ENCODE measurements at places on chromosomes 7 and 10. TPM values are rescaled to one million over a fixed set of nuclear protein-coding genes. Genes with fewer than 3 reads are reported as not detected.

DNA sequence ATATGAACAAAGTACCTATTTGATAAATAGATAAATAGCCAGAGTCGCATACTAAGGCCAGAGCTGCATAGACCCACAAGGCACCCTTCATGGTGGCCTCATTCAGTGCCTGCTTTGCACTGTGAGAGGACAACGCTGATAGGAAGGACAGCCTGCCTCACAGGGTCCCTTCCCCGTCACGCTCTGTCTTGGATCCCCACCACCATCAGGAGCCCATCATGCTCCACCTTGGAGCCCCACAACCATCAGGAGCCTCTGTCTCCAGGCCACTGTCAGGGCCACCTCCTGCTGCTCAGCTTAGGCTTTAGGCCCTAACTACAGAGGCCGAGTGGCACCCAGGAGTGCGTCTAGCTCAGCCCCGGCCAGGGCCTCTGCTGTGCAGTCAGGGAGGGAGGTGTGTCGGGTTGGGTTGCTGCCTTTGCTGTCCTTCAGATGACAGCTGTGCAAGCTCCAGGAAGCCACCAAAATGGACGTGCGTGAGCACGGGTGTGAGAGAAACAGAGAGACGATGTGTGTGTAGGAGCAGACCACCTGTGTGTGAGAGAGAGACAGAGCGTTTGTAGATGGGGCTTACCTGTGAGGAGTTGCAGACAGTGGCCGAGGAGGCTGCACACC is 516.9 kb downstream of the GLRX3 start:
- no peak for DNase-seq
- no peaks in the 10 kb centered on the region for H3K4me1 ChIP-seq
- no peaks in the 10 kb centered on the region for H3K36me3 ChIP-seq
- no peak overlapping the region for H3K4me3 ChIP-seq
- H3K27ac ChIP-seq: no peak overlapping the region

DNA sequence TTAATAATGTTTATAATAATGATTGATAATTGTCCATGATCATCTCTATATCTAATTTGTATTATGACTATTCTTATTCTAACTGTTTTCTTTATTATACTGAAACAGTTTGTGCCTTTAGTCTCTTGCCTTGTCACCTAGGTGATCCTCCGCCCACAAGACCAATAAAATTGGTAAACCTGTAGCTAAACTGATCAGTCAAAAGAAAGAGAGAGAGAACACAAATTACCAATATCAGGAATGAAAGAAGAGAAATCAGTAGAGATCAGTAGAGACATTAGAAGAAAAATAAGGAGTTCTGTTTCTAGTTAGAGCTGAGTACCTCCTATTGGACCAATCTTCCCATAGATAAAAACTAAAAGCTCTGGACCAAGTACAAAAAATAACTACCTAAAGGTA is 6.1 kb upstream of the COA1 start:
- no peak overlapping the region for H3K27ac ChIP-seq
- H3K4me1 ChIP-seq: 0 out of 2 replicates have a peak, but pooled peaks cover under 1% of the 10 kb centered on the region
- no peak for DNase-seq
- H3K36me3 ChIP-seq: no peaks in the 10 kb centered on the region

The WASHC2C gene
- total RNA-seq: 73.6 TPM

DNA sequence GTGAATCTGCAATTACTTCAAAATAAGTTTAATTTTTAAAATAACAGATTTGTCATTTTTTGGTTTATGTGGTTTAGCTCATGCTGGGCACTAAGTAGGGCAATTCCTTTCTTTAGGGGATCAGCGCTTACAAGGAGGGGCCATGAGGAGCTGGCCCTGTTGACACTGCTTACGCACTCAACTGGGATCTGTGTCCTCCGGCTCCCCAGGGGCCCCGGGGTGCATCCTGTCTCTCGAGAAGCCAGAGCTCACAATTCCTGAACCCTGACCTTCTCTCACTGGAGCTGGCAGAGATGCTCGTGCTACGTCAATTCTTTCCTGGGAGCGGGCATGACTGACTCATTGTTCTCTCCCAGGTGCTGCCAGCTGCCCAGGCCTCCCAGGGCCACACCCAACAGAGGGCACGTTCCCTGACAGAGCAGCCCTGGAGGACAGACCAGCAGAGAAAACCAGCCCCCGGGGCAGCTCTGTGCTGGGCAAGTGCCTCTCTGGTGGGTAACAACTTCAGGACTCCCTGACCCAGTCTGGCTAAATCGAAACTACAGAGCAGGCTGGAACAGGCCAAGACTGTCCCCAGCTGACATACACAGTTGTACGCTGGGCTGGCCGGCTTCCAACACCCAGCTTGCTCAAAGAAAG is 36.8 kb downstream of the CTBP2 start:
- DNase-seq: peak; percentile 60
- H3K36me3 ChIP-seq: no peaks in the 10 kb centered on the region
- no peaks in the 10 kb centered on the region for H3K27me3 ChIP-seq
- peaks cover 42% of the 10 kb centered on the region for H3K4me1 ChIP-seq
- peak overlapping the region; percentile 67 for H3K27ac ChIP-seq
- peak overlapping the region; percentile 30 for H3K4me3 ChIP-seq

The TMEM229A gene
- total RNA-seq: not detected

- no peaks in the 10 kb centered on the region for H3K4me1 ChIP-seq
- H3K27ac ChIP-seq: no peak overlapping the region
- no peak for DNase-seq
- H3K27me3 ChIP-seq: no peaks in the 10 kb centered on the region
- H3K4me3 ChIP-seq: no peak overlapping the region
Measured at GRCh38 chr7:33093266-33093665, 15.9 kb downstream of the RP9 start.
